ENCODE measurements at places on chromosomes 2 and 18.
A peak's percentile ranks its signal among the peaks of the same experiment; 100 is the strongest.

DNA sequence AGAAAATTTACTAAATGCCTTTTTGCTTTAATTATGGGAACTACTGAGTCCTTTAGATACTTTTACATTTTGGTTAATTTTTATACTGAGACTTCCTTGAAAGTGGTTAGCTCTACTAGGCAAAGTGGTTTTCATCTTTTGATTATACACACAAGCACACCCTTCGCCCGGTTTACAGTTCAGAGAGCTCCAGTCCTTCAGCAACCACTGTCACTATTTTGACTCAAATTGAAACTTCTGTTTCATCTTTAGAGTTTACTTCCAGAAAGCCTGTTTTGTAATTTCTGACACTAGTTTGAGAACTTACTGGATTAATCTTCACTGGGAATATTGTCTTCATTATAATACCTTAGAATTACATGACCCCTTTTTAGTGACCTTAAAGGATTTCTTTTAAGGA is 140.3 kb upstream of the FOSL2 start:
- no peak for DNase-seq

DNA sequence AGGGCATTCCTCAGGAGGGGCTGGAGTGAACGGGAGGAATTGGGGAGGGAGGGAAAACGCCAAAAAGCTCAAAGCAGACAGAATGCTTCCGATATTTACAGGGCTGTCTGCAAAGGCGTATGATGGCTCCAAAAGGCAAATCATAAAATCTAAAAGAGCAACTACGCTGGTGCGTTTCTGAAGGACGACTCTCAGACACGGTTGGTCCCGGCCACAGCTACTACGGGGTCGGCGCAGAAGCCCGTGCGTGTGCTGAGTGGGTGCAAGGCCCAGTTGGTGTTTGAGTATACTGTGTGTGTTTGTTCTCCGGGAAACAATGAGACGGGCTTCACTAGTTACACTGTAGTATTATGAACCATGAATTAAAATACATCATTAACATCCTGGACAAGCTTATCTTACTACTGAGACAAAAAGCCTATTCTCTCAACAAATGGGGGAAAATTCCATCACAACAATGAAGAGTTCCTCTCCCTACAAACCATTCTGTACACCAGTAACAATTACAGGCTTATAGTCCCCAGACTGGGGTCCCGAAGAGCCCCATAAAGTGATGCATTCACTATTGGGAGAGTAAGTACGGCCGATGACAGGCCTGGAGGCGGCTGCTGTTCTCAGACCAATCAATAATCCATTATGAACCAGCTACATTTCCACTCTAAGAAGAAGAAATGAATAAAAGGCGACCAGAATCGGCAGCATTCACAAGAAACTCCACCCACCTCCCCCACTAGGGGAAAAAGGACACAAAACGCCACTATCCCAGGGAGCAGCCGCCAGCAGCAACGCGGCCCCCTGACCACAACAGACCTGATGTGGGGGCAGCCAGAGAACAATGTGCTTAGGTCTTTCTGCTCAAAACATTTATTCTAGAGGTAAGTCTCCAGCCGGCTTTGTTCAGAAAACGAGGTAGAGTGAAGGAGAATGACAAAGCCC is 43.4 kb downstream of the ZNF516 start:
- peak; percentile 21 for DNase-seq

DNA sequence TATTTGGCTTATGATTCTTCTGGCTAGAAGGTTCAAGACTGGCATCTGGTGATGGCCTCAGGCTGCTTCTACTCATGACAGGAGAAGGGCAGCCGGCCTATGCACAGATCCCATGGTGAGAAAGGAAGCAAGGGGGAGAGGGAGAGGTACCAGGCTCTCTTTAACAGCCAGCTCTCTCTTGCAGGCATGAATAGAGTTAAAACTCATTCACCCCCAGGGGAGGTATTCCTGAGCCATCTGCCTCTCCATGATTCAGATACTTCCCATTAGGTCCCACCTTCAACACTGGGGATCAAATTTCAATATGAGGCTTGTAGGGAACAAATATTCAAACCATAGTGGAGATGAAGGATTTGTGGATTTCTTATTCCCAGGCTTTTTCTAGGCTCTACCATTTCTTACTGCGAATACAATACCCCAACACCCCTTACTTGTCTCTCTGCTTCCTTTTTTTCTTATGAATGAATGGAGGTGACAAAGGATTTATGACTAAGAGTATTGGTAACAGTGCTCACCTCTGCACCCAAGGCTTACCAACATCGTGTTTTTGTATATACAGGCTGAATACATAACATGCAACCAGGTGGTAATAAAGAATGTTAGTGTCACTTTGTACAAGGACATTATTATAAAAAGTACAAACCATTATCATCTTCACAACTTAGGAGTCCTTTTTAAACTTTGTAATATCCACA is 454.6 kb upstream of the TRIB2 start:
- DNase-seq, result no peak

DNA sequence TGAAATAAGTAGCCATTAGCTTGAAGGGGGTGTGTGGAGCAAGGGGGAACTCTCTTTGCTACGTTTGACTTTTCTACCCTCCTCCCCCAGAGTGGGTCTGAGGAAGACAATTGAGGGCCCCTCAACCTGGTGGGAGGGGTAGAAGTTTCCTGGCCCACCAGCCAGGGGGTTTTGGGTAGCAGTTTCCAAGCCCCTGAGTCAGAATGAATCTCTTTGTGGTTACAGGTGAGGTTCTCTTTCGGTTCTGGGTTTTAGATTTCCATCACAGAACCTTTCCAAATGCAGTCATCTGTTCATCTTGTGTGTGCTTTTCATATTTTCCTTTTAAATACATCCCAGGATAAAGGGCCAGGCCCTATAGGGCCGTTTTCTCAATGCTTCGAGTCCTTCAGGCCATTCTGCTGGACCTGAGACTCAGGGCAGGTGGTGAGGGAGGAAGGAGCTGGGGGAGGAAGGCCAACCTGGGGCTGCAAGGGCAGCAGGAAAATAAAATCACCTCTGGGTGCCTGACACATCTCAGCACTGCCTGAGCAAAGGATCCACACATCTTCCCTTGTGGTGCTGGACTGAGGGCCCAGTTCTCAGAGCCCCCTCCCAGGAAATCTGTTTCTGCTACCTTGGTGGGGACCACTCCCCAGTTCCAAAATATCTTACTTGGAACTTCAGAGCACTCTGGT is 4.7 kb downstream of the LBH start:
- DNase-seq, result no peak

- DNase-seq, result peak; percentile 52
Observed at GRCh38 chr2:43225093-43225787, 1.2 kb downstream of the ZFP36L2 start.

GRCh38 chr18:653512-653911 is 3.9 kb upstream of the TYMS start:
- no peak for DNase-seq

DNA sequence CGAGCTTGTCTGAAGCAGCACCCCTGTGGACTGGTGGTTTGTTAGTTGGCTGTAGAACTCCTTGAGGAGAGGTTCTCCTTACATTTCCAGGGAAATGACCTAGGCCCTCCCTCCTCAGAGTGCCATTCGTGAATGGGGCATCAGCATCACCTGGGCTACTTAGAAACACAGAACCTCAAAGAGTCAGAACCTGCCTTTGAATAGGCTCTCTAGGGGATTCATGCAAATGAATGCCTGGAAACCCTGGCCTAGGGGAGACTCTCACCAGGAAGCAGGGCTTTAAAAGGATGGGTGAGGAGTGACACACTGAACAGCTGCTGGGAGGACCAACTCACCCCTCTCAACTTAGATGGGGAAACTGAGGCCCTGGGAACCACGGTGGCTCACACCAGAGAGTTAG is 2.1 kb upstream of the MOCOS start:
- DNase-seq, result no peak

GRCh38 chr2:195489101-195489500 is 167.9 kb upstream of the SLC39A10 start:
- no peak for DNase-seq

DNA sequence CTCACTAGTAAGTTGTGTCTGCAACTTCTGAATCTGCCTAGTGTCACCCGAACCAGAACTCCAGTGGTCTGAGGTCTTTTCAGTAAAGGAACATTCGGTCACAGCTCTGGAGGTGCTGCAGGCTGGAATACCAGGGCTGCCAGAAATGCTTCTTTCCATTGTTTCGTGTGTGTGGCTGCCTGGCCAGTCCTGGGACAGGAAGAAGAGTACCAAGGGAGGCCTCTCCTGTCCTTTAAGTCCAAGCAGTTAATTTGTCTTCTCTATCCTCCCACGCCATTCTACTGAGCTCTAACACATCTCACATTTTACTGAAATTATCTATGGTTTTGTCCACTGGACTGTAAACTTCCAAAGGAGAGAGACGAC is 196.0 kb downstream of the LNPK start:
- DNase-seq, result no peak

GRCh38 chr2:234421-234820 is 29.4 kb downstream of the SH3YL1 start:
- no peak for DNase-seq

DNA sequence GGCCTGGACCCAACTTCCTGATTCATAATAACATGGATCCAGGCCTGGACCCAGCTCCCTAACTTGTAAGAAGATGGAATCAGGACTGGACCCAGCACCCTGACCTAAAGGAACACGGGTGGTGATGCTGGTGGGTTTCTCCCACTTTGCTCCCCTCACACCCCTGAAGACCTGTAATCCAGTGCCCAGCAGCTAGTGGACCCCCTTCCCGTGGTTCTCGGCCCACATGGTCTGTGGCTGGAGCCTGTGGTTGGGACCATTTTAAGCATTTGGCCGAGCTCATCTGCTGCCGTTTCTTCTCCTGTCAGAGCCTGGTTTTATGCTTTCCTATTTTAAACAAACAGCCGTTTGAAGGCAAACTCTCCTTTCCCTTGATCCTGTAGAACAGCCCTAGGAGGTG is 232.8 kb downstream of the EIPR1 start:
- no peak for DNase-seq

GRCh38 chr2:206488623-206489022 is 45.3 kb downstream of the ADAM23 start:
- no peak for DNase-seq

DNA sequence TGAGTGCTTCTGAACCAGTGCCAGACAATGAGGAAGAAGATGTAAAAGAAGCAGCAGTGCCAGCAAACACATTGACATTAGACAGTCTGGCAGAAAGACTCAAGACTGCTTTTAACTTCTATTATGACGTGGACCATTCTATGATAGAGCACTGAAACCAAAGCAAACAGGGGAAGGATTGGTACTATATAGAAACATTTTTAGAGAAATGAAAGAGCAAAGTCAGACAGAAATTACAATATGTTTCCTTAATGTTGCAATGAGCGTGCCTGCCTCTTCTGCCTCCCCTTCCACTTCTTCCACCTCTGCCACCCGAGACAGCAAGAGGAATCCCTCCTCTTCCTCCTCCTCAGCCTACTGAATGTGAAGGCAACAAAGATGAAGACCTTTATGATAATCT is 39.7 kb downstream of the DHX57 start:
- DNase-seq, result no peak

DNA sequence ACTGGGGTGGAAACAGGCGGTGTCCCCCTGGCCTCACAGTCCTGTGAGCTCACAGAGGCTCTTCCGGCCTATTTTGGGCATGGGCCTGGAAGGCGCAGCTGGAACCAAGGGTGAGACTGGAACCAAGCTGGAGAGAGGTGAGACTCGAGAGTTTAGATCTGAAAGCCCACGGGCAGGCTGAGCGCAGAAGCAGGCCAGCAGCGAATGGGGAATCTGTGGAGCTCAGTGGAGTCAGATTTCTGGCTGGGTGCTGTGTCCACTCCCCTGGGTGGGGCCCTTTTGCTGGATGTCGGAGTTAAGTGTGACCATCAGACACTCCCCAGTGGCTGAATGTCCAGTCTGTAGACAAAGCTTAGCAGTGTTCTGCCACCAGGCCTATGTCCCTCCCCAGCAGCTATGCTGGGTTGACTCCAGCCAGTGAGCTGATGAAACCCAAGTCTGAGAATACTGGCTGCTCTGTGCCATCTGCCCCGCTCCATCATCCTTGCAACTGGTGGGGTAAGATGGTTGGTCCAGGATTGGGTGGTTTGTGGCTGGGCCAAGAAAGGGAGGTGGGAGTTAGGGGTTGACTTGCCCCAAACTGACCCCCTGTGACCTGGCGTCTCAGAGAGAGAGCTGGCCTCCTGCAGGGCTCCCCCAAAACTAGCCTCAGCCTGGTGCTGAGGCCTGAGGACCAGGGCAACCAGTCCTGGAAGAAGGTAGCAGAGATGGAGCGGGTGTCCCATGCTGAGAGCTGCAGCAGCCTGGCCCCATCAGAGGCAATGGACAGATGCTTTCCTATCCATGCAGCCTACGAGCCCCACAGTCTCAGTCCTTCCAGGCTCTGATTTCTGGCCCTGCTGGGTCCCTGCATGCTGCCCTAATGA is 34.4 kb downstream of the CYP26B1 start:
- DNase-seq, result no peak

DNA sequence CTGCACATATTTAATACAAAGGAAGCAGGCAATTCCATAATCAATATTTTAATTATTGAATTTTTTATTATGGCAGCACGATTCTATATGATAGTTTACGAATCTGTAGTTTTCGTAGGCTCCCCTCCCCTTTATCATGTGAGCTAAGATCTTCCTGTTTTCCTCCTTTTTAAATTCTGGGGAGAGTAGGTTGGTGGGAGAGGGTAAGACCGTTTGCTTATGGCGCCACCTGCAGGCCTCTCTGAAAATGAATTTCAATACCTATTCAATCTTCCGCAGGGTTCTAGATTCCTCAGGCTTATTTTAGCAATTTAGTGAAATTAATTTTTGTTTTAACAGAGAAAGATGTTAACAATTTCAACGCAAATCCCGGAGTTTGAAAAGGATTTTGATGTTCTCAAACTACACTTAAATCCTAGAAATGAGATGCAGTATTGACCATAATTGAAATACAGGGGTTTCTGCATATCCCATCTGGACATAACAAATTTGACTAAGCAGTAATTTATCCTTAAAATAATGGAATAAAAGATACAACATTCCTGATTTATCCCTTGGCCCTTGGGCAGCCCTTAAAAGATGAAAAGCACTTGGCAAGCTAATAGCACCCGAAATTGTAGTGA is 12.8 kb upstream of the GBX2 start:
- peak; percentile 72 for DNase-seq

GRCh38 chr2:112947374-112947773 is 30.4 kb upstream of the IL36G start:
- no peak for DNase-seq

GRCh38 chr2:176082525-176082823 is 1.3 kb downstream of the EVX2 start:
- no peak for DNase-seq

GRCh38 chr18:73987247-73987980 is 160.2 kb downstream of the FBXO15 start:
- DNase-seq, result no peak

GRCh38 chr2:161076936-161077335 is 83.3 kb upstream of the TANK start:
- no peak for DNase-seq

- no peak for DNase-seq
Observed at GRCh38 chr2:217983276-217984233, 19.2 kb downstream of the TNS1 start.

DNA sequence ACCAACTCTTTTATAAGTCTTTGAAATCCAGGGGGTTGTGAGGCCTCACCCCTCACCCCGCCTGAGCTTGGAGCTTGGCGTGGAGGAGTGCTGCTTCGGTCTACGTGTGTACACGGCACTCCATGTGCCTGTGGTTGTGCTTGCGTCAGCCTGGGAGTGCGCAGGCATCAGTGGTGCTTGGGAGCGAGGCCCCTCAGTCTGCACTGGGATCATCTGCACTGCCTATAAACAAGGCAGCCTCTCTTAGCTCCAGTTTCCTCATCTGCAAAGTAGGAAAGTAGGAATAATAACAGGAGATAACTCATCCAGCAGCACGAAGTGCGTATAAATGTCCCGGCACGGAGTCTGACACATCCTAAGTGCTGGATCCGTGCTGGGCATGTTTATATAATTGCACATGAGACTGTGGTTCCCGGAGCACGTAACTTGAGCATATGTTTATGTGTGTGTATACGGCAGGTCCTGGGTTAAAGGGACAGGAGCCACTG is 1.2 kb downstream of the GYPC start:
- no peak for DNase-seq

All from neuronal stem cell (in vitro differentiated cells).